ENCODE measurements at places on chromosomes 6 and 20.

DNA sequence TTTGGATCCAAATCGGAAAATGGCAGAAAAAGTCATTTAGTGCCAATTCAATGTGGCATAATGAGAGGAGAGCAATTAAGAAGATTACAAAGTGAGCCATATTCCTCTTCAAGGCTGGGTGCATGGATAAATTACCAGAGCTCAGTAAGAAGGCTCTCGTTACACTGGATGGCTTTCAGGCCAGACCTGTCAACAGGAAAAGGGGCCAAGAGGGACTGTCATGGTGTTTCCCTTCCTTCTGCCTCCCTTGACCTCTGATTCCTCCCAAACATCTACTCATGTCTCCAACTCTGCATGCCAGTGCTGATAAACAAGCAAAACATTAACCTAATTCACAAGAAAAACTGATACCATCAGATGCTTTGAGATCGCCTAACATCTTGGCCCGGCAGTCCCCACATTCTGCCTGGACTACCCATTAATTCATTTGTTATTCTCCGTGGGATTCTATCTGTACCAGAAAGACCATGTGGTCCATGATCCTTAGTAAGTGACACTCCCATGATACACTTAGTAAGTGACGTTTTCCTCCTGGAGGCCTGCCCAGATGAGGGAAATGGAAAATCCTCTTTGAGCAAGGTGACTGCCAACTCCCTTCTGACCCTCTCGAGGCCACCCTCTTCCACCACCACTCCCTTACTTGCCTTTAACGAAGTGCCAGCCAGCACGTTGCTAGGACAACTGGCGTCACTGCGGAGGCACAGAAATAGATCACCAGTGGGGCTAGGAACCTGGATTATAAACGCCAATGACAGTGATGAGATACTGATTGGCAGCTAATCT lies 239.2 kb downstream of the GMPR start:
- peak; percentile 31 for DNase-seq

DNA sequence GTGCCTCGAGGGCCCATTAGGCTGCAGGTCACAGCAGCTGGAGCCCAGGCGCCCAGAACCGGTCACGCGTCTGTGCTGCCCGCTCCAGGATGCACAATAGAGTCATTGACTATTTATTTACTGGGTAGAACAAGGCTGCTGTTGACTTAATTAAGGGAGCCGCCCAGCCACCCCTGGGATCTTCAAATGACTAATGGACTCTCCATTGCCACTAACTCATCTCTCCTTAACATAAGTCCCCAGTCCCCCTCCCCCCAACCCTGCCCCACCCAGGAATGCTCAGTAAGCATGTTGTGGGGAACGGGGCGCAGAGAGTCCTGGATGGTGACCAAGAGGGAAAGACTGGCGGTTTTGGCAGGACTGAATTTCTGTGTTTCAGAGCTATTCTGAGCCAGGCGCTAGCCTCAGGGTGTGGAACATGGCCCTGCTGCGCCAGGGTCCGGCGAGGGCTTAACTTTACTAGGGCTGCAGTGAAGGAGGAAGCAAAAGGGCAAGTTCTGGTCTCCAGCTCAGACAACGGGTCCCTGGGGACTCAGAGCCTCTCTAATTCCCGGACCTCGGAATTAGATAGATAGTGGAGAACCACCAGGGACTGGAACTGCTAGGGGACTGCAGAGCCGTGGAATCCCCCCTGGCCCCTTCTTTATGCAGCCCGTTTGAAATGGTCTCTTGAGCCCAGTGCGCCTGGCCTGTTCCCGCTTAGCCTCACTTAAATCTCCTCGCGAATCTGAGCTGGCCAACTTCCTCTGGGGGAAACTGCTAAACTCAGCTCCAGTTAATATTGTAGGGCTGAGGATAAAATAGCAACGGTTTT lies 1.5 kb upstream of the GRIK2 start:
- no peak for DNase-seq

- no peak for DNase-seq
Measured at GRCh38 chr6:16136091-16136490, 7.2 kb downstream of the MYLIP start.

- DNase-seq: peak; percentile 41
Measured at GRCh38 chr20:40497899-40498691, 190.9 kb downstream of the MAFB start.

All from muscle of leg (tissue), 16 donors.